Stimulated activated CD4-positive, alpha-beta T cell treated with anti-CD3 and anti-CD28 coated beads, Interleukin-1b, Interleukin-23, amount 100 ng/mL, for 48 hours (primary cell): ENCODE measurements at places on chromosomes 7 and 10.

- no peak for DNase-seq
These were observed 6.9 kb downstream of the IFIT1B start for GRCh38 chr10:89384474-89385340.

DNA sequence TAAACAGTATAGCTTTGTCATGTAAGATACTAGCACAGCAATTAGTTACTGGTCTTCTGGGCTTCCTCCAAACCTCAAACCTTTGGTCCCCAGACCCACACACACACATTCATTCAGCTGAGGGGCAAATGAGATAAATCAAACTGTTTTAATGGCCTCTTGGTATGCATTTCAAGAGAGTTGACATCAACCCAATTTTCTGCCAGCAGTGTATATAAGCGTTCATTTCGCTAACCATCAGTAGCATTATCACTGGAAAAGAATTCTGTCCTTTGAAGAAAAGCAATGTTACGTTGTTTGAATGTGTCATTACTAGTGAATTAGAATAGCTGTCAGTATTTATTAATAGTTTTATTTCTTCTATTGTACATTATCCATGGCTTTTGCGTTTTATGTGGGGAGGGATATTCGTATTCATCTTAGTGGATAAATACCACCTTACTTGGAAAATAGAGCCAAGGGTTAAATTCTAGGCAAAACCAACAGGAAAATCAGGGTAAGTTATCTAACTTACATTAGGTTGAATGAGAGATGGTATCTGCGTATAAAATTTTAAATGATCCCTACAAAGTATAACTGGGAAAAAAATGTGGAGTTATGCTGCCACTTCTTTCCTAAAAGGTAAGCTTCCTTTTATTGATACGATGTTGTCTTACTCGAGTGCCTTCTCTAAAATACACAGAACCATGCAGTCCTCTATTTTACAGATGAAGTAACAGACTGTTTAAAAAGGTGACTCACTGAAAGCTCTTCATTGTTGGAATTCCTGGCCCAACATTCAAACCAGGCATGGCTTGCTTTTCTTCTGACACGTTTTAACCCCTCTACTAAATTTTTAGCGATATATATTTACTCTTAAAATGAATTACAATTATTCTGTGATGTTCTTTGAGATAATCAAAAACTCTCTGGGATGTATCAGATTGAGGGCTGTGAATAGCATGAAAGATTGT is 2.0 kb upstream of the ZMYND11 start:
- no peak for DNase-seq

DNA sequence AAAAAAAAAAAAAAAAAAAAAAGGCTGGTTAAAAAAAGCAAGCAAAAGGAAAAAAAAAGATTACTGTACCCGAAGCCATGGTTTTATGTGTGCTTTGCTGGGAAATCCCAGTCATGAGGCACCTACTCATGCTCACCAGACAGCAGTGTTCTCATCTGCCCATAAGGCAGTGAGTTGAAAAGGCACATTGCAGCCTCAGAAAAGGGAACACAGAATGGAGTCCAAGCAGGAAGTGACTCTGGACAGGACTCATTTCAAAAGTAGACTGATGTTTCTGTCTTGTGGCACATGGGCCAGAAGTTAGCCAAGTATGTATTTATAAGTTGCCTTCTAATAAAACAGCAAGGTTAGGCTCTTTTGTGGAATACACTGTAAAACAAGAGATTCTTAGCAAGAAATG is 40.2 kb downstream of the PDSS1 start:
- peak; percentile 68 for DNase-seq

GRCh38 chr7:39721919-39722597 is 98.7 kb downstream of the RALA start:
- no peak for DNase-seq

- no peak for DNase-seq
These were observed 52.7 kb downstream of the GDI2 start for GRCh38 chr10:5760515-5760914.

GRCh38 chr7:2487586-2488271 is 11.5 kb upstream of the GRIFIN start:
- DNase-seq: no peak

DNA sequence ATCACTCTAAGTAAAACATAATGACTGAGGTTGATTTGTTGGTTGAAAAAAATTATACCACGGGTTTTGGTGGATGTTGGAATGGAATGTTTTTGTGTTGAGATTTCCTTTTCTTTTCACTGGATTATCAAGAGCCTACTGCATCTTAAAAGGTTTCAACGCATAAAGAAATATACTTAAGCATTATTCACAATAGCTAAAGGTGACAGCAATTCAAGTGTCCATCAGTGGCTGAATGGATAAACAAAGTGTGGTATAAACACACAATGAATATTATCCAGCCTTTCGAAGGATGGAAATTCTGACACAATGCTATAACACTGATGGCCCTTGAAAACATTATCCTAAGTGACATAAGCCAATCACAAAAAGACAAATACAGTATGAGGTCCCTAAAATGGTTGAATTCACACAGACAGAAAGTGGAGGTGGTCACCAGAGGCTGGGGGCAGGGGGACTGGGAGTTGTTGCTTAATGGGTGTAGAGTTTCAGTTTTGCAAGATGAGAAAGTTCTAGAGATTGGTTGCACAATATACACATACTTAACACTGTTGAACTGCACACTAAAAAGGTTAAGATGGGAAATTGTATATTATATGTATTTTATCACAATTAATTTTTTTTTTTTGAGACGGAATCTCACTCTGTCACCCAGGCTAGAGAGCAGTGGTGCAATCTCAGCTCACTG is 122.3 kb downstream of the NRP1 start:
- no peak for DNase-seq

- DNase-seq: no peak
These were observed 82.2 kb downstream of the MDFIC start for GRCh38 chr7:115004121-115004520.

DNA sequence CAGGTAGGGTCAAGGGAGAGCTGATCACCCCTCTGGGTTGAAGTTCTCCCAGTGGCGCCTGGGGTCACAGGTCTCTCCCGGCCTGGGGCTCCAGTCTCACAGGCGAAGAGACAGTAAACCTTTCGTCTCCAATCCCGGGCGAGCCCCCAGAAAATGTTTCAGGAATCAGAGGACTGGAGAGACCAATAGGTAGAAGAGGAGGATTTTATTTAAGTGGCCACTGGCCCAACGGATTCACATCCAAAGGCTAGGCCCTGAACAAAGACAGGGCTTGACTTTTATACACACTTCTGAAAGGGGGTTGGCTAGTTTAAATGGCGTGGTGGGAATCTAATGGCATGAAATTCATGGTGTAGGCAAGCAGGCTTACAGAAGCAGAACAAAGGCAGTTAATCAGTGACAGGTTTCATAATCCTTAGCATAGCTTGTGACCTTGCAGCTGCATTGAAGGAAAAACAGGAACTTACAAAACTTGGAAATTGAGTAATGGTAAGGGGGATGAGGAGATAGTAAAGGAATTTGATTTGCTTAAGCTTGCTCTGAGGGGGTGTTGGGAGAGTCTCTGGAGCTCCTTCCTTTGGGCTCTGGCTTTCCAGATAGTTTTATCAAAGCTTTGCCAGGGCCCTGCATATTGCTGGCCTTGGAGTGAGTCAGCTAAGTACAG is 105.5 kb downstream of the TRIM24 start:
- DNase-seq: no peak

- DNase-seq: no peak
These were observed 9.1 kb upstream of the PROSER2 start for GRCh38 chr10:11813855-11814567.

- no peak for DNase-seq
These were observed 161.3 kb downstream of the SLIT1 start for GRCh38 chr10:97024168-97025073.

DNA sequence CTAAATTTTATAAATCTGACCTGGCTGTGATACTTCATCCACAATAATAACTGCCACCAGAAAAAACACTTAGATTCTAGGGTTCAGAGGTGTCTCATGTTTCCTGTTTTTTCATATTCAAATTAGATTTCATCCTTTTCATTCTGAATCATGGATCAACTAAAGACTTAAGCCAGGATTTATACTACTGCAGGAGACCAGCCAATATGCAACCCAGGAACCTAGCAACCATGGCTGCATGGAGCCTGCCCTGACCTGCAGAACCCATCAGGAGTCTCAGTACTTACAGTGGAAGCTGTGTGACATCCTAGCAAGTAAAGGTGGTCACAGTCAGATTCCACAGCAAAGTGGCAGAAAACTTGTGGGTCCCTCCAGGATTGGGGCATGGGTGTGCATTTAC is 40.5 kb upstream of the RNF148 start:
- no peak for DNase-seq

GRCh38 chr7:18405726-18406125 is 89.8 kb upstream of the HDAC9 start:
- no peak for DNase-seq

DNA sequence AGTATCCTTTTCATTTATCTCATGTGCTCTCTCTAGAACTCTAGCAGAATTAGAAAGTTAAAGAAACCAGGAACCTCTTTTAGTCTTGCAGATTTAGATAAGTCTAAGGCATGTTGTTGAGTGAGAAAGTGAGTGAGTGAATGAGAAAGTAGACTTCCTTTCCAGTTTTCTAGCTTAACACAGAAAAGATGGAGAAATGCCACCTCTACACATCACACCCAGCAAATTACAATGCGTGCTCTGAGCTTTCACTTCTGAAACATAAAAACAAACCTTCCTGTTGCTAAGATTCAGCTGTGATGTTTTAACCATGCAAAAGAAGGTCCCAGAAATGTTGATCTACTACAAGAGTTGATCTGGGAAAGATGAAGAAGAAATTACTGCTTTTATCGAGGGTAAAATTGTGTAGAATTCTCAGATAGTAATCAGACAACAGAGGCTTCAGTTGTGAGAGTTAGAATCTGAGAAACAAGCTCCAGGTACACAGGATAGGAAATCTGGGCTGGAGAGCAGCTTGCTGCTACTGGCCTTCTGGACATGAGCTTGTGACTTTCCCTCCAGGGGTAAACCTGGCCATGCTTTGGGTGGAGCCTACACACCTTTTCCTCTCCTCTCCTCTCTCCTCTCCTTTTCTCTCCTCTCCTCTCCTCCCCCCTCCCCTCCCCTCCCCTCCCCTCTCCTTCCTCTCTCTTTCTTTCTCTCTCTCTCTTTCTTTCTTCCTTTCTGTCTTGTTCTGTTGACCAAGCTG is 4.6 kb downstream of the CYP3A5 start:
- no peak for DNase-seq

DNA sequence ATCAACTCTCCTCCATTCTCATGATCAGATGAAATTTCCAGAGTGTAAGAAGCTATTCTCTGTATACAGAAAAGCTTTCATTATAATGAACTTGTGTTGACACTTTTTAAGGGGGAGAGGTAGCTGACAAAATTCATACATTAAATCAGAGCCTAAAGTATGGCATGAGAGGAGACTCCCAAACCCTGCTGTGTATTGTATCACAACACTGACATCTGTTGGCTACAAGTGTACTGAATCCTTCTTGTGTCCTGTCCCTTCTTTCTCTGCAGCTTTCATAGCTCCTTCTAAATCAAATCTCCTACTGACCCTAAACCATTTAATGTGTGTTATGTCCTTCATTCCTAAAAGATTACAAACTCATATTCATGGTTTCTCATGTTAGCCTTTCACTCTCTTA is 70.9 kb downstream of the GCC1 start:
- DNase-seq: no peak

DNA sequence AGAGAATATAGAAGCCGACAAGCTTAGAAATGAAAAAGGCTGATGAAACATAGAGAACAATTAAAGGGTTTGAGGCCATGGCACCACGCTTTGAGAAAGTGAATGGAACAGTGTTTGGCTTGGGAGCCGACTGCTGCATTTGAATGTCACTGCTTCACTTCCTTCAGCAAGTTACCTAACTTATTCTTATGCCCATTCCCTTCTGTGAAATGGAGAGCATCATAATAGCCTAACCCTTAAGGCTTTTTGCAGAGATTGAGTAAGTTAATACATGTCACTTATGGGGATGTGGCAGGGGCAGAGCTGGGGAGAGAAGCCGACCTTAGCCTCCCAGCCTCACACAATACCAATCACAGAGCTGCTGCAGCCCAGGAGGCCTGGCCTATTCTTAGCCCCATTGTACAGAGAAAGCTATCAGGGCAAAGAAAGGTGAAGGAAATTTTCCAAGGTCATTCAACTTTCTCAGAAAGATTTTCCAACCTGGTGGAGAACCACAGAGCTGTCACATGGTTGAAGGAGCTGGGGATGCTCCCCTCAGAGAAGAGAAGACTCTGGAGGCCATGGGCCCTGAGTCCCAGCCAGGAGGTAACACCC is 186.0 kb upstream of the GDF10 start:
- DNase-seq: no peak

GRCh38 chr10:62016623-62017490 is 115.4 kb downstream of the ARID5B start:
- no peak for DNase-seq

DNA sequence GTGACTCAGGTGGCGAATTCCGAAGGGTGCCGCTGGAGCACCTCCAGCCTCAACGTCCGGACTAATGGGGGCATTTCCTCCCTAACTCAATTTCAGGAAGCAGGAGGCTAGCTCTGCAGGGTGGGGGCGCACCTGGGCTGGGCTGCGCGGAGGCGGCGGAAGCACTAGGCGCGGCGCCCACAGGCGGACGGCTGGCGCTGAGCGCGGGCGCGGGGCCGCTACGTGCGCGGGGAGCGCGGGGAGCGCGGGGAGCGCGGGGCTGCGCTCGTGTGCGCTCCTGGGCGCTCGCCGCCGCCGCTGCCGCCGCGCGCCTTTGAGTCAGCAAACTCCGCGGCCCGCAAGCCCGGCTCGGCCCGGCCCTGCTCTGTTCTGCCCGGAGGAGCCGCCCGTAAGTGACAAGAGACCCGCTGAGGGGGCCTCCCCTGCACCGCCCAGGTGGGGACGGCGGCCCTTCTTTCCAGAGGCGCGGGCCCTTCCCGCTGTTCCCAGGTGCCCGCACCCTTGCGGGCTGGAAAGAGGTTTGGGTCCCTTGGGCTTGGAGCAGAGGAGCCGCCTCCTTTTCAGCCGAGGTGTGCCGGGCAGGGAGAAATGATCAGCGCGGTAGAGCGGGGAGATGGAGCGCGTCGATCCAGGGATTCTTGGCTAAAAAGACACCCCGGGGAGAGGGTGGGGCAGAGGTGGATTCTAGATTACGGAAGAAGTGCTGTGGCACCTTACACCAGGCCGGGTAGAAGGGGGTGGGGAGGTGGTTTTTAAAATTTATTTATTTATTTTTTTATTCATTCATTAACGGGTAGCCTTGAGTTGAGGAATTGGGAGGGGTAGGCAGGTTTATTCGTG is at the start of gene SNX10:
TSS of gene SNX10 (plus strand) at position 164 of the 840 bp plus-strand sequence. CDS start 54,581 bp downstream, outside the sequence.
- peak; percentile 63 for DNase-seq

DNA sequence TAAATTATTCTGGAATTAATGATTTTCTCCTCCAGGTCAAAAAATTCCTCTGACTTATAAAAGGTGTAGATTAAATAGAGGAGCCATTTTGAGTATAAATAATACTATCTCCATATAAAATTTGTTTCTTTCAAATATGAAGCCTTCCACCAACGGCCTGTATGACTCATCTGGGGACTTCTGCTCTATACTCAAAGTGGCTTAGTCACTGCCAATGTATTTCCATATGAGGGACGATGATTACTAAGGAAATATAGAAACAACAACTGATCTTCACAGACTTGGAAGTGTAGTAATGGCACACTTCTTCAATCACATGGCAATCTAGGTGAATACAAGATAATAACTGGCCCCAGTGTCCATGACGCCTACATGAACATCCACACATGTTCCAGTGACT is 335.6 kb upstream of the HGF start:
- no peak for DNase-seq
